ENCODE measurements at places on chromosomes 7 and 10.

GRCh38 chr7:69564454-69565417, 33.5 kb upstream of the AUTS2 start:
- DNase-seq: peak; percentile 63

- no peak for DNase-seq
Observed at GRCh38 chr10:17668435-17669184, 24.7 kb downstream of the STAM start.

DNA sequence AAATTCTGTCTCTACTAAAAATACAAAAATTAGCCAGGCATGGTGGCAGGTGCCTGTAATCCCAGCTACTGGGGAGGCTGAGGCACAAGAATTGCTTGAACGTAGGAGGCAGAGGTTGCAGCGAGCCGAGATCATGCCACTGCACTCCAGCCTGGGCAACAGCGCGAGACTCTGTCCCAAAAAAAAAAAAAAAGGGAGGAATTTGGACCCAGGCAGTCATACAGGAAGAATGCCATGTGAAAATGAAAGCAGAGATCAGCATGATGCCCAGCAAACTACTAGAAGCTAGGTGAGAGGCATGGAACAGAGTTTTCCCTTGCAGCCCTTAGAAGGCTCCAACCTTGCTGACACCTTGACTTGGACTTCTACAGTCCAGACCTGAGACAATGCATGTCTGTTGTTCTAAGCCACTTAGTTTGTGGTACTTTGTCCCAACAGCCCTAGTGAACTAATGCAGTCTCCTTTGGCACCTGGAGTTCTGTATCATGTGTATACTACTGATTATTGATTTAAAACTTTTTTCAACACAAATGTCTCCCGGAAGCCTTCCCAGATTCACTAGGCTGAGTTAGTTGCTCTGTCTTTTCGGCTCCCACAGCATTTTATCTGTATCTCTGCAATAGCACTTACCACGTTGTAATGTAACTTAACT, 10.2 kb upstream of the BAG3 start:
- no peak for DNase-seq

GRCh38 chr7:1895664-1896515, 225.8 kb downstream of the ELFN1 start:
- no peak for DNase-seq

DNA sequence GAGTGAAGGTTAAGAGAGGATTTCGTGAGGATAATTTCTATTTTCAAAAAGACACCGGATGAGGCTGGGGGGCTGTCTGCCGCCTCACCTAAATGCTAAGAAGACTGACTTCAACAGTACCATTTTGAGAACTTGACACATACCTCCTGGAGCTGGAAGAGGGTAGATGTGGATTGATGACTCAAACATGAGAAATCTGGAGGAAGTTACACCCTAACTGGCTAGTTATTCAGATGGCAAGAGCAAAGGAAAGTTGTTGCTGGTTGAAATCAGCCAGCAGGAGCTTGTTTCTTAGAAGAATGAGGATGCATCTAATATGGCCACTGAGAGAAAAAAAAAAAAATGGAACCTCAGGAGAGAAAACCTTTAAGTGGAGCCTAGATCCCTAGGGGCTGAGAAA, 76.2 kb upstream of the KIAA1217 start:
- peak; percentile 43 for DNase-seq

GRCh38 chr10:12811826-12812225, 189.7 kb downstream of the CCDC3 start:
- DNase-seq: no peak

- peak; percentile 42 for DNase-seq
Observed at GRCh38 chr7:124171068-124171467, 138.2 kb upstream of the TMEM229A start.

DNA sequence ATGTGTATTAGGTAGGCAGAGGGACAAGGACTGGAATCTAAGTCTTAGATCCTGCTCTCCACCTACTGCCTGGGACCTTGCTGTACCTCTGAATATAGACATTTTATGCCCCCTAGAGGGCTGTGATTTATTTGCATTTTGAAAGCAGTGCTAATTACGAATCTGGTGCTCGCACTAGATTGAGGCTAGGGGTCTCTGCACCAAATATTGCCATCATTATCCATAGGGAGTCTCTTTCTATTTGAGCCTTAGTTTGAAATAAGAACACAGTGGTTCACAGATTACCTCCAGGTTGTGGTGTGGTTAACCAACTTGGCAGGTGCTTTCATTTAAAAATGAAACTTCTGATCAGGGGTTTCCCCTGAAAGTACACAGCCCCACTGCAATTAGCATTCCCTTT, 41.8 kb downstream of the CNNM1 start:
- peak; percentile 61 for DNase-seq

DNA sequence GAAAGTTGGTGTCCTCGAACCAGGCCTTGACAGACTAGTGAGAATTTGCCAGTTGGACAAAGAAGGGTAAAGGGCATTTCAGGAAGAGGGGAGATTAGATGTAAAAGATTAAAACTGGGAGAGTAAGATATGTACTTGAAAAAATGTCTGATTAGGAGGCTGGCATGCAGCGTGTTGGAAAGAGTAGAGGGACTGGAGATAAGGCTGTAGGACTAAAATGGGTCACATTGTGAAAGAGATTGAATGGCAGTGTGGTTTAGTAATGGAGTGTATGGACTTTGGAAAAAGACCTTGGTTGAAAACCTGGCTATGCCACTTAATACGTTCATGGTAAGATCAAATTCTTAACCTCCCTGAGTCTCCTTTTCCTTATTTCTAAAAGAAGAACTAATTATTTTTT, 14.1 kb downstream of the CREM start:
- no peak for DNase-seq

DNA sequence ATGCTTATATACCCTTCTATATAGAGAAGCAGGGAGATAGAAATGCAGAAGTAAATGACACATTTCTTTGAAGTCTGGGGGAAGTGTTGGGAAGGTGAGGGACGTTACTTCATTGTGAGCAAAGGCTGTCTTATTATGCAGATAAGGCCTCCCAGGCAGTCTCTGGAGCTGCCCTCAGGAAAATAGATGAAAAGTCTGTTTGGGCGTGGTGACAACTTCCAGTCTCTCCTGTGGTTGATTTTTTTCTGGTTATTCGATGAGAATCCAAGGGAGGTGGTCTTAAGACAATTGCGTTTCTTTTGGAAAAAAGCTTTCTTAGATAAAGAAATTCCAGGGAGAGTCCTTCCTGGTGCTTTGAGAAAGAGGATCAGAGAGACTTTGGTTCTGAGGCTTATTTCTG, 84.0 kb downstream of the NEUROD6 start:
- DNase-seq: no peak

- DNase-seq: no peak
Observed at GRCh38 chr10:125788156-125789034, 12.8 kb upstream of the MMP21 start.

- DNase-seq: peak; percentile 69
Observed at GRCh38 chr10:72328045-72328828, 26.5 kb downstream of the DNAJB12 start.

DNA sequence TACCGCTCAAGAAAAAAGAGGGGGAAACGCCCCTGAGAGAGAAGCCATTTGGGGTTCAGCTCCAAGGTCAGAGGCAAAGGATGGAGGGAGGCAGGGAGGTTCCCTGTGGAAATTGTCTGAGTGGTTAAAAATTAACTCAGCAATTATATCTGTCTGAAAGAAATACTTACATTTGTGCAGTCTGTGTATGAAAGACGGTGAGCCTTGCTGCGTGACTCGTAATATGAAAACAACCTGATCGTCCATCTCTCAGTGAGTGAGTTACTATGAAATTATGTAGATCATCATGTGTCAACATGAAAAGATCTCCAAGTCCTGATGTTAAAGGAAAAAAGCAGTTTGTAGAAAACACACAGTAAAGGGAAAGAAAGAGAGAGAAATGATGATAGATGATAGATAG, 67.2 kb upstream of the FAM204A start:
- DNase-seq: no peak

DNA sequence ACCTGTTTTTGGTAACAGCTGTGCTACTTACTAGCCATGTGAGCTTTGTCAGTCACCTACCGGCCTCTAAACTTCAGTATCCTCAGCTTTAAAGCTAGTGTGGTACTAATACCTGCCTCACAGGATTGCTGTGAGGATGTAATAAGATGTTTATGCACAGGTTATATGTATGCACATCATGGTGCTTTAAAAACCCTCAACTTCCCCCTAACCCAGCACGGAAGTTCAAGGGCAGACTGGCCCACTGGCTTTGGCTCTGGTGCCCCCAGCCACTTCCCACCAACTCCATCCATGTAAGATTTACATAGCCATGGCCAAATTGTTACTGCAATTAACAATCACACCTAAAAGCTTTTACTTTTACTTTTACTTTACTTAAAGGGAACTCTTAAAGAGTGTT, 676.0 kb upstream of the GALNT17 start:
- DNase-seq: no peak

DNA sequence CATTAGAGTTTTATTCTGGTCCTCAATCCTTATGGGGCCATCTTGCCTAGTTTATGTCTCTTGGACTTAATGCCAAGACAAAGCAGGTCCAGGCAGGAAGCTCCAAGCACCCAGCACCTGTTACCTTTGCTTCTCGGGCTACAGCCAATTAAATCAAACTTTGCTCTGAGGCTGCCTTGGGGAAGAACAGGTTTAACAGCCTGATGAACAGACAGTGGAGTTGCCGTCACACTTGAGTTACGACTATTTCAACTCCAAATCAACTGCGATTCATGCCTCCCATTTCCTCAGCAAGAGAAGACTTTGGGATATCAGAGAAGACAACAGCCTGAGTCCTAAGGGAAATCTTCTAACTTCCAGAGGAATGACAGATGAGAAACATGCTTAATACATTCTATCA, 62.2 kb downstream of the XPNPEP1 start:
- DNase-seq: no peak

- no peak for DNase-seq
Observed at GRCh38 chr7:47576866-47577306, 5.0 kb downstream of the TNS3 start.

DNA sequence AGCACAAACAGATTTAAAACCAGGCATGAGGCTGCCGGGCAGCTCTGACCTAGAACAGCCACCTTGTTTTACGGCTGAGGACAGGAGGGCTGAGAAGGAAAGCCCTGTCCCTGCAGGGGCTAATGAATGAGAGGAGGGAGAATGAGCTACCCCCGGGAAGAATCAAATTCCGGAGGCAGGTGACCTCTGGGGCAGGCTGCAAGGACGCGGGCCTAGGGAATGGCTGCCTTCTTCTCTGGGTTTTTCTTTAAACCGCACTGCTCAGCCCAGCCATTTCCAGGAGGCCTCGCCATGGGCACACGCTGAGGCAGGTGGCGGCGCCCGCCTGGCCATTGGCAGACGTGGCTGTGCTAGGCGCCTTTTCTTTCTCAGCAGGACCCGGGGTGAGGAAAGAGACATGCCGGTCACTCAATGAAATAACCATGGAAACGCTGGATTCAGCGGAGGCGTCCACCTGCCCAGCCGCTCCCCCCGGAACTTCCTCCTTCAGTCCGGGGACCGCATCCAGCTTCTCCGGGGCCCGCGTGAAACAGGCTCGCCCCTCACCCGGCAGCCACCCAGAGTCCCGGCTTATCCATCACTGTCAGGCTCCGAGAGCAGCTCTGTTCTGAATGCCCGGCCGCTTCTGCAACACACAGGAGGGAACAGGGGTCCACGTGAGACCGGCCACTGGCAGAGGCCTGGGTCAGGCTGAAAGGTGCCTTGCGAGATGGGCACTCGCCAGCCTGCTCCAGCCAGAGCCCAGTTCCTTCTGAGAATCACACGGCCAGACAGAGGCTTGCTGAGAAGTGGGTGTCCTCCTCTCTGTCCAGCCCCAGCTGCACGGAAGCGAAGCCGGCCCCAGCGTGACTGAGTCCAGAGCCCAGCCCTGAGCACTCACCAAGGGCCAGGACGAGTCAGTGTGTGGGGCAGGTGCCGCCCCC, 82.1 kb downstream of the PDGFA start:
- DNase-seq: no peak

- no peak for DNase-seq
Observed at GRCh38 chr7:124751027-124751426, 14.6 kb downstream of the GPR37 start.

DNA sequence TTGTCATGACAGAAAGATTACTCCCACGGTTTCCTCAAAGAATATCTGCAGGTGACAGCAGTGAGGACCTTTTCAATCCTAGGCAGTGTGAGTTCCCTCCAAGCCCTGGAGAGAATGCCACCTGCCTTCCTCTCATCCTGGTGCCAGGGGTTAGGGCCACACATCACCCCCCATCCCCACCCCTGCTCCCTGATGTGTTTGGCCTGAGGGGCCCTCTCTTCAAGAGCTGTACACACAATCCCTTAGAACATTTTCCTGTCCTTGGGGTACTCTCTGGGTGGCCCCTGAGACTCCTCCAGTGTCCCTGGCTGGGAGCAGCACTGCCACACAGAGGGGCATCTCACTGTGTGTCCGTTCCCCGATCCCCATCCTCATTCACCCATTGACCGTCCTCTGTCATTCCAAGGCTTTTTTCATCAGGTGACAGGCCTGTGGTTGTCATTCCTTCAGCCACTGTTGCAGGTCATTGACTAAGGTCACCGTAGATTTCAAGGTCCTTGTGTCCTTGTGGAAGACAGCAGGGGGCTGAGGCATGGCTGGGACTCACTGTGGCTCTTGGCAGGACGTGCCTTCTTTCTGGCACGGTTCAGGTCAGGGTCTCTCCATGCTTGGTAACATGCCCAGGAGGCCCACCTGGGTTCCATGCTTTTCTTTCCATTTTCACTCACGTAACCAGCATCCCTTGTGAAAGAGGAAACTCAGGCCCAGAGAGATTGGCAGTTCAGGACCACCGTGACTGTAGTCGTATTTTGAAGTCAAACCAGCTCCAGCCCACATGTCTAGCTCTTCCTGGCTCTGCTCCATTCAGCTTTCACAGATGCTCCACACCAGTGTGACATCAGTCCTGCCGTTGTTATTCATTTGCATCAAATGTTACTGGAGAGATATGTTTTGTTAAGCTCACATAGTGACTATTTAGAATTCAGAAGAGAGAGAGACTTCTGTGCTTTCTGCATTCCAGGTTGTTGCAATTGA, 26.8 kb upstream of the BTBD16 start:
- no peak for DNase-seq

GRCh38 chr7:31251441-31251840, 89.1 kb downstream of the NEUROD6 start:
- DNase-seq: no peak

DNA sequence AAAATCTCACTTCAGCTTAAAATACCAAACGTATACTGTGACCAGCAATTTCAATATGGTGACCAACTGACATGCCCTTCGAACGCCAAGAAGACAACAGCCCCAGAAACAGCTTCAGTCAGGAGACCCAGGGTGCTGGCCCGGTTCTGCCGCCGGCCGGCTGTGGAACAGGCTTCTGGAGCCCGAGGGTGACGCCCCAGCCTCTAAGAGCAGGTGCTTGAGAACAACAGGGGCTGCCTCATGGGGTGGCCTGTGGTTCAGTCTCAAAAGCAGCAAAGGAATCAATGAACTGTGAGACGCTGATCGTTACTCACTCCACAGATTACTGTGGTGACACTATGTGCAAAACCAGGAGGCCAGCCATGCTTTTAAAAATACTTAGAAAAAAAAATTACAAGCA, 17.3 kb downstream of the GPER1 start:
- no peak for DNase-seq

DNA sequence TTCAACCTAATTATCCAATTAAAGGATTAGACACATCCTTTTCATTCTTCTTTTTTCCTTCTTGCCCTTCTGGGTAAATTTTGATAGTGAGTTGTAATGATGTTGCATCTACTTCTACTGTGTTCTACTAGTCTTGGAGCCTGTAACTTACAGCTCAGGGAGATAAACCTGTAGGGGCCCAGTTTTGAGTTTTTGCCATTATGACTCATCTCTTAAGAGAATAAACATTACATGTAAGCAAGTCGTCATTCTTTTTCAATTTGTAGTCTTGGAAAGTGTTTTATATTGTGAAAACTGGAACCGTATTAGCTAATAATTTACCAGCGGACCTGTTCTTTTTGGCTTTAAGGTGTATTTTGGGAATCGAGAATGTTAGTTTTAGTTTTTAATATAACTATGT, 89.7 kb upstream of the RPA3 start:
- no peak for DNase-seq
